ENCODE measurements at places on chromosomes 2 and 18.

DNA sequence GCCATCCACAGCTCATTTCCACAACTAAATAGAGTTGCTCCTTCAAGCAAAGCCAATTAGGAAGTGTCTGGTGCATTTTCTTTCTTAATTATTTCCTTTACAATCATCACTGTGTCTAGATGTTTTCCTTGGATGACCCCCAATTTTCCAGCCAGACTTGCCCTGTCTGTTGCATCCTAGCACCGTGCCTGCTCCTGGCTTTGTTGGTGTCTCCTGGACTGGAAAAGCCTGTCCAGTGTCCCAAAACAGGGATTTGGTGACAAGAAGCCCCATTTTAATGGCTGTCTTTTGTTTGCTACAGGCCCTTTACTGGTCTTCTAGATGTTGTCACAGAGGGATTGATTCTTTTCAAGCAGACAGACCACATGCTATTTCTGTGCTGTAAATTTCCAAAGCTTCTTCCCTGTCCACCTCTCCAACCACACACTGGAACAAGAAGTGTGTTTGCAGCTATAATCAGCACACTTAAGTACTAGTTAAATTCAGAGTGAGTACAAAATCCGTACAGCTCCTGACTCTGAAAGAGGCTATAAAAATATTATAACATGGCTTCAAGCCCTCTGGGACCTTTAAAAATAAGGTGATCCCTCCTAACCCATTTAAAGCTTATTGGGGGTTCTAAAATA lies 38.4 kb downstream of the RNF144A start:
- no peak for DNase-seq

DNA sequence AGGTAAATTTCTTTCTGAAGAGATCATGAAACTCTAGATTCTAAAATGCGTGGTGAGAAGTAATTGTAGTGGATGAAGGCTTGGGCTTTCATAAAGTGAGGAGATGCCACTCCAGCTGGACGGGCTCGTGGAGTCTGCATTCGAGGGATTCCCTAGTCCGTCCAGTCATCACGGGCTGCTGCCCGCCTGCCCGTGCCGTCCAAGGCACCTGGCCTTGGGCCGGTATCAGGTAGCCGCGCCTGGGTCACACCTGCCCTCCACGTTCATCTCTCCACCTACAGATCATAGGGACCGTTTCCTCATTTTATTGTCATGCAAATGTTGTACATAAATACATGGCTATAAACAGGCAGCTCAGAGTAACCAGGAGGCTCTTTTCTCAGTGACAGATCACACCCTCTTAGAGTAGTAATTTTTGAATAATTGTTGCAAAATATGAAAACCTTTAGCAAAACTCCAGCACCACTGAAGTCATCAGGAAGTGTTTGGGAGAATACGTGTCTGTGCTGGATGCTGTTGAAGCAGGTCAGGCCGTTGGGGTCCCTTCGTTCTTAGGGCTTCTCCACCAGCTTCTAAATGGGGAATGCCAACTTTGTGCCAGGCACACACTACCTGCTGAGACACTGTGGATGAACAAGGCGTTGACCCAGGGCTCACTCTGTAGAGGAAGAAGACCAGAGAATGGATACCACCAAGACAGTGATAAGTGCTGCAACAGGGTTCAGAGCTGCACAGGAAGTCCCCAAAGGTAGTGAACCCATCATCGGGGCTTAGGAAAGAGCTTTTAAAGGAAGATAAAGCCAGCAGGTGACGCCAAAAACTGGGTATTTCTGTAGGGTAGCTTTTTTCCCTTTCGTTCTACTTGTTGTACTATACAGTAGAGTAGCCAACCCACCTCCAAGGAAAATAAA lies 112.5 kb downstream of the FAM210A start:
- DNase-seq = no peak

GRCh38 chr2:86201671-86202335 lies 2.5 kb downstream of the MRPL35 start:
- DNase-seq = no peak

GRCh38 chr2:227460833-227461232 lies 11.1 kb upstream of the AGFG1 start:
- no peak for DNase-seq

DNA sequence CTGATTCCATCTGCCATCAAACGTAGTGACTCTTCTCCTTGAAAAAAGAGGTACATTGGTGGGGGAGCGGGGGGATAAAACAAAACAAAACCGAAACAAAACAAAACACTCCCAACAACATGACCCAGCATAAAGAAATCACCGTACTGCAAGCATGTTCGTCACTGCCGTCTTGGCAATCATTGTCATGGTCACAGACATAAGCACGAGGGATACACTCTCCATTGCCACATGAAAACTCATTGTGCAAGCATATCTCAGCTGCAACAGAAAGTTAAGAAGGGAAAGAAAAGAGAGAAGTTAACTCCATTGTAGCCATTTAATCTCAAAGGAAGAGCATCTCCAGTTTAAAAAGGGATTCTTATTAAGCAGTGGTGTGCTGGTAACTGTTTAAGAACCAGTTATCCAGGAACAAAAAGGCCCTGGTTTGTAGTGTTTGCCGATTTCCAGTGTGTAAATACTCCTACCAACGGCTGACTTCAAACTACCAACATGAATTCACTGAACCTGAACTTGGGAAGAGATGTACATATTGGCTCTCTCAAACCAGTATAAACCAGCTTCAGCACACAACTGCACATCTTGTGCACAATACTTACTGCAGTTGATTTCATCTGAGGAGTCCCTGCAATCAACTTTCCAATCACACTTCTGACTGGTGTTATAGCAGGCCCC lies 68.2 kb downstream of the LRP2 start:
- no peak for DNase-seq

DNA sequence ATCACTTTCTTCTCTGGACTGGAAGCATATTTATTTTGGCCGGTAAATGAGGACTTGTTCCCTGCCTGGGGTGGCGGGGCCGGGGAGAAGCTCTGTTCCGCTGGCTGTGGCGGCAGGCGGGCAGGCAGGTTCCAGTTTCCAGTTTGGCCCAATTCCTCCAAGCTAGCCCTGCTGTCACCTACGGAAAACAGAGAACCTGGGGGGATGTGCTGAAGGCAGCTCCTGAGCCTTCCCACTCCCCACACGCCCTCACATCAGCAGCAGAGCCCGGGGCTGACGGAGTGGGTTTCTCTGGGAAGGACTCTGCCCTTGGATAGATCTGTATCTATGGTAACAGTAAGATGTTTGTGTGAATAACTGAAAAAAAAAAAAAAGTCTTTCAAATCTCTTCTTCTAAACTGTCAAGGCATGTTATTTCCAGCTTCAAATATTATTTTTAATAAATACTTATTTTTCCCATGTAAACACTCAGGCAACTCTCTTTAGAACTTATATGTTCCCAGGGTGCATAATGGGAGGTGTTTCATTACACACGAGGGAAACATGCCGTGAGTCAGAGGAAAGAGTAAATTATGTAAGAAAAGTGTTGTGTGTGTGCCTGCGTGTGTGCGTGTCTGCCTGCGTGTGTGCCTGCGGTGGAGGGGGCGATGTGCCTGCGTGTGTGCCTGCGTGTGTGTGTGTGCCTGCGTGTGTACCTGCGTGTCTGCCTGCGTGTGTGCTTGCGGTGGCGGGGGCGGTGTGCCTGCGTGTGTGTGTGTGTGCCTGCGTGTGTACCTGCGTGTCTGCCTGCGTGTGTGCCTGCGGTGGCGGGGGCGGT lies 116.1 kb upstream of the ZNF516 start:
- DNase-seq = no peak

DNA sequence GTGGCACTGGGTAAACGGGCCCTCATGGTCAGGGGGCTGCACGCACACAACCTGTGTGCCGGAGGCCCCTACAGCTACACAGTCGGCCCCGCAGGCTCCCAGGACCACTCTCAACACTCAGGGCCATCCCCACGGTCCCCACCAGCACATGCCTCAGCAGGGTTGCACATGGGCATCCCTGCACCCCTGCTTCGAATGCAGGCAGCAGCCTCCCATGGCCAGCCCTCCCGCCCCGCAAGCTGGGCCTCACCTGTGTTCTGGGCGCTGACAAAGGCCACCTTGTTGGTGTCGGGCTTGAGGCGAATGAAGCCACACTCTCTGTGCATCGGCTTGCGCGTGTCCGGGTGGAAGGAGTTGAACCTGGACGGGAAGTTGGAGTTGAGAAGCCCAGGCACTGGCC lies 34.2 kb downstream of the THAP4 start:
- no peak for DNase-seq

GRCh38 chr2:191013682-191013931 lies 364 bp downstream of the STAT1 start:
- no peak for DNase-seq

DNA sequence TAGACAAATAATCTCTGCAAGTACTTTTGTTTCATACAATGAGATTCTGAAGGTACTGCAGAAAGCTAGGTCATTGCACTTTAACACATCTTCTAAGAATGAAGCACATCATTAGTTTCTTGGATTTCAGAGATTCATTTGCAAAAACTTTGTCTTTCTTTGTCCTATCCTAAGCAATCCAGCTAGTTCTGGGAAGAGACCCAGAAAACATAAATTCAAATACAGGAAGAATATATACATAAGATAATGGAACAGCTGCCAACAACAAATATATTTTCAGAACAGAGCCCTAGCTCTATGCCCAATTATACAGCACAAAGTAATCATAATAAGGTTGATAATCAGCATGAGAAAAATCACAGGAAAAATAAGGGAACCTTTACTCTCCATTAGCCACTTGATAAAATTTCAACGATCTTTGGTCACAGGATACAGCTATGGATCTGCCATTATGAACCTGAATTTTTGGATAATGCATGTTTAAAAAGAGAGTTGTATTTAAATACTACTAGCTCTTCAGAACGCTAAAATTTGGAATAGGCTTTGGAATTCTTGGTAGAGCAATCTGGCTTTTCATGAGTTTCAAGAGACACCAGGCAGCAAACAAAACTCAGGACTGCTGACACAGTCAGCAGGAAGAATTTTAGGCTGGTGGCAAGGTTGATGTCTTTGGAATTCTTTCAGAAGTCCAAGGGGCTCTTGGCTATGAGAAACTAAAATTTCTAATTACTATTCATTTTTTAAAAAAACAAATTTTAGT lies 250.4 kb upstream of the SMIM21 start:
- DNase-seq = no peak

DNA sequence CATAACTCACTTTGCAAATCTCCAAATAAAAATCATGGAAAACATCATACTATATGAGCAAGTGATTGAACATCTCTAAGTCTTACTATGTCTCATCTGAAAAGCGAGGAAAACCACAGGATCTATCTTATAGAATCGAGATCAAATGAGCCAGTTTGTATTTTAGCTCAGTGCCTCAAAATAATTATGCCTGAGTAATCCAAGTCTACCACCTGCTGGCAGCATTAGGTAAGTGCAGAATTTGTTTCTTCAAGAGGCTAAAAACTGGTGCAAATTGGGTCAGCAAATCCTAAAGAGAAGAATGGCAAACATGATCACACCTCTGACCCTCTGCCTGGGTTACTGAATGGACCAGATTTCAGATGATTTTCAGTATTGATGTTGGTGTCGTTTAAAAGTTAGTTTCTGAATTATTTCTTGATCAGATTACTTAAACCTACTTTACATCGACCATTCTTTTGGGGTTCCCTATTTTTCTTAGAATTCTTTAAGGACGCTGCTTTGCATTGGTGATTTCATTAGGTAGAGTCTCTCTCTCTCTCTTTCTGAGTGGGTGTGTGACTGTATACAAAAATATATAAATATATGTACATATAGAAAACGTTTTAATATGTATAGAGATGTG lies 12.7 kb upstream of the FHOD3 start:
- DNase-seq = peak; percentile 35

GRCh38 chr2:233479616-233480489 lies 86.7 kb downstream of the USP40 start:
- DNase-seq = no peak

DNA sequence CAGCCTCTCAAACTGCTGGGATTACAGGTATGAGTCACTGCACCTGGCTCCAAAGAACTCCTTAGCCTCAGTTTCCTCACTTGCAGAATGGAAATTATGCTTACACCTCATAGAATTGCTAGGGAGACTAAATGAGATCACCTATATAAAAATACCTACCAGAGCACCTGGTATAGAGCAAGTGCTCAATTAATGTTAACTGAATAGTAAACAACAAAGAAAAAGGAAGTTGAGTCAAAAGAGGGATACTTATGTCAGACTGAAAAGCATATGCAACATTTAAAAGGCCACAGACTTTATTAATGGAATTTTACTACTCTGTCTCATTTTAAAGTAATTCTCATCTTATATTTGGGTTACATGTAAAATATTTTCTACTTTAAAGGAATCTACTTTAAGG lies 138.3 kb upstream of the SMAD7 start:
- DNase-seq = no peak

Data from urothelium cell line (cell line).